AG04449 (cell line): ENCODE measurements at places on chromosomes 6 and 20.

DNA sequence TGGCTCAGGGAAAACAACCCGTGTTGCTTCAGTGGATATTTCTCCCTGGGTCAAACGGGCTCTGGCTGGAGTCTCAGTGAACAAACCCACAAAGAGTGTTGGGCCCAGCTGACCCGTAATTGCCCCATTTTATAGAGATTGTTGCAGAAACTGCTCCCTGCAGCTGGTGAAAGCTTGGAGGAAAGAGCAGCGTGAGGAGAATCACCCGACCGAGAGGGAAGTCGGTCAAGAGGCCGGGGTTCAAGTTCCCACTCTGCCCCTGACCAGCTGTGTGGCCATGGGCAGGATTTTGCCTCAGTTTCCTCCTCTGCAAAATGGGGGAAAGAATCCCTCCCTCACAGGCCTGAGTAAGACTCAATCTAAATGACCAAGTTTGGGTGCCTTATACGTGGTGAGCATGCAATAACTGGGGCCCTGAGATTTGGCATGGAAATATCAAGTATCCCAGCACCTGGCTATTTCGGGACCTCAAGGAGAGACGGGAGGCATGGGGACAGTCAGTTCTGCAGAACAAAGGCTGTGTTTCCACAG is 1.7 kb upstream of the TGM2 start:
- no peak for DNase-seq

DNA sequence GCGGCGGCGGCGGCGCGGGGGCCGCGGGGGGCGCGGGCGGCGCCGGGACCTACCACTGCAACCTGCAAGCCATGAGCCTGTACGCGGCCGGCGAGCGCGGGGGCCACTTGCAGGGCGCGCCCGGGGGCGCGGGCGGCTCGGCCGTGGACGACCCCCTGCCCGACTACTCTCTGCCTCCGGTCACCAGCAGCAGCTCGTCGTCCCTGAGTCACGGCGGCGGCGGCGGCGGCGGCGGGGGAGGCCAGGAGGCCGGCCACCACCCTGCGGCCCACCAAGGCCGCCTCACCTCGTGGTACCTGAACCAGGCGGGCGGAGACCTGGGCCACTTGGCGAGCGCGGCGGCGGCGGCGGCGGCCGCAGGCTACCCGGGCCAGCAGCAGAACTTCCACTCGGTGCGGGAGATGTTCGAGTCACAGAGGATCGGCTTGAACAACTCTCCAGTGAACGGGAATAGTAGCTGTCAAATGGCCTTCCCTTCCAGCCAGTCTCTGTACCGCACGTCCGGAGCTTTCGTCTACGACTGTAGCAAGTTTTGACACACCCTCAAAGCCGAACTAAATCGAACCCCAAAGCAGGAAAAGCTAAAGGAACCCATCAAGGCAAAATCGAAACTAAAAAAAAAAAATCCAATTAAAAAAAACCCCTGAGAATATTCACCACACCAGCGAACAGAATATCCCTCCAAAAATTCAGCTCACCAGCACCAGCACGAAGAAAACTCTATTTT is 2.0 kb downstream of the FOXC1 start:
- DNase-seq, result no peak

DNA sequence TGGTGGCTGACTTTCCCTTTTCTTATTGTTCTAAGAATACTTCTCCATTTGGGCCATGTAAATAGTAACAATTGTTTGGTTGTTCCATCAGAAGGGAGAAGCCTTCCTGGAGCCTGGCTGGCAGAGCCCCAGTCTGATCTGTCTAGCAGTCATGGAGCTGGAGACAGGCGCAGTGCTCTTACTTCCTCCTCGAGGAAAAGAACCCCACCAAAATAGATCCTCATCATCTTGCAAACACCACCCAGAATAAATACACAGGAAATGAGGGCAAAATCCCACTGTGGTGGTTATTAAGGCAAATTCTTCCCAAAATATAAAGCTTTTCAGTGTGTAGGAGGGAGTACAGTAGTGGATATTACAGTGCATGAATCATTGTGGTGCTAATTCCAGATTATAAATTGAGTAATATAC is 195.1 kb upstream of the SGK1 start:
- no peak for DNase-seq

- no peak for DNase-seq
Measured at GRCh38 chr20:17957505-17958363, 10.9 kb downstream of the SNX5 start.

- DNase-seq, result no peak
Measured at GRCh38 chr20:59678951-59679350, 74.6 kb downstream of the PHACTR3 start.

- DNase-seq, result no peak
Measured at GRCh38 chr6:38413102-38413800, 226.5 kb downstream of the BTBD9 start.

- no peak for DNase-seq
Measured at GRCh38 chr6:137519629-137520176, 25.5 kb upstream of the OLIG3 start.

GRCh38 chr20:10547276-10548114 is 112.4 kb downstream of the SLX4IP start:
- DNase-seq, result no peak

- no peak for DNase-seq
Measured at GRCh38 chr6:3039384-3039783, 28.9 kb upstream of the RIPK1 start.

DNA sequence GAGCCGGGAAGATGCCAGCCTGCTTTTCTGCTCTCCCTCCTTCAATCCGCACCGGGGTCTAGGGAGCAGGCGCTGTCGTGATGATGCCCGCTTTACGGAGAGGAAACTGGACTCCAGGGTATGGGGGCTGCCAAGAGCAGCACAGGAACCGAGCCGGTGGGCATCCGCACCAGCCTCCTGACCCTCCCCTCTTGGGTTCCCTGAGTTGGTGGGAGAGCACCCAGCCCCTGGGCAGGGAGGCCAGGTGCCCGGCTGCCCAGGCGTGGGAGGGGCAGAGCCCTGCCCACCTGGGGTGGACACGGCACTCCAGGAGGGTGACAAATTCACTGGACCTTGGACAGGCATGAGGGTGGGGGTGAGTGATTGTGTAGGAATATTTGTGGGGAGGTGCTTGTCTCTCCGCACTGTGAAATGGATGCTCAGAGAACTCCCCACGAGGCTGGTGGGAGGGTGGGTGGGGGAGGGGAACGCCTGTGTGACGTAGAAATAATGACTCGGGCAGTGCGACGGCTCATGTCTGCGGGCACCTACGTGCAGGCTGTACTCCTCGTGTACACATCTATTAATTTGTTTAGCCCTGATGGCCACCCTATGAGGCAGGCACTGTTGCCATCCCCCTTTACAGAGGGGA is 173.4 kb downstream of the BMP7 start:
- no peak for DNase-seq

GRCh38 chr20:32839982-32840285 is 18.8 kb upstream of the EFCAB8 start:
- no peak for DNase-seq

GRCh38 chr20:57592263-57593092 is 27.7 kb downstream of the ZBP1 start:
- DNase-seq, result no peak

- DNase-seq, result no peak
Measured at GRCh38 chr6:155530219-155530834, 74.7 kb upstream of the NOX3 start.

- DNase-seq, result no peak
Measured at GRCh38 chr20:53004267-53004813, 32.2 kb downstream of the TSHZ2 start.
